T-helper 2 cell treated with Interferon-gamma antibody and Interleukin-4, amounts not matched to agents 5 μg/mL and 100 μg/mL, for 36 hours (primary cell): ENCODE measurements at places on chromosomes 6 and 20.

- peak; percentile 53 for DNase-seq
These were observed 31.9 kb downstream of the HIVEP2 start for GRCh38 chr6:142913036-142913510.

- DNase-seq, result no peak
These were observed 29.2 kb downstream of the ID4 start for GRCh38 chr6:19866173-19866984.

DNA sequence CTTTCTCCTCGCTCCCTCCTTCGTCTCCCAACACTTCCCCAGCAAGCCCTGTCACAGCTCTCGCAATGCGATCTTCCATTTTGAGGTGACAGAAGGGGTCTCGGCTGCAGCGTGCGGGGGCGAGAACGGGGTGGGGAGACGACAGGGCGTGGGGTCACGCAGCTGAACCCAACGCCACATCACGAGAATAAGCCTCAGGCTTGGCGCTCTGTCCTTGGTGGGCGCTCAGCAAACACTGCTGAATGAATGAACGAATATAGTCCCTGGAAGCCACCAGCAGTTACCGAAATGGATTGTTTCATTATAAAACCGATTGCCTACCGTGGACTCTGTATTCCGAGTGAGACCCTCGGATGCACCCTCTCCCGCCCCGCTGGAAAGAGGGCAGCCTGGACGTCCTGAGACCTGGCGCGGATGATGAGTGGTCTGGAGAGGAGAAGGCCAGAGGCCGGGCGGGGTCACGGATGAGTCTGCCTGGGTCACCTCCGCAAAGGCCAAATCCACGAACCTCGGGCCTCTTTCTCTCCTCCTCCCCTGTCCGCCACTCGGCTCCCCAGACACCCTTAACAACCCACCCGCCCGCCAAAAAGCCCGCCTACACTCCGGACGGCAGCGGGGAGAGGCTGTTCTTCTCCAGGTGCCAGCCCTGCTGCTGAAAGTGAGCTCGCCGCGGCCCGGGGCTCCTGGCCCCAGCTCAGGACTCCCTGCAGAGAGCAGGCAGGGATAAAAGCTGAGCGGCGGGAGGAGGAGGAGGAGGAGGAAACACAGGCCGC lies 3.7 kb downstream of the NRN1 start:
- DNase-seq, result no peak

DNA sequence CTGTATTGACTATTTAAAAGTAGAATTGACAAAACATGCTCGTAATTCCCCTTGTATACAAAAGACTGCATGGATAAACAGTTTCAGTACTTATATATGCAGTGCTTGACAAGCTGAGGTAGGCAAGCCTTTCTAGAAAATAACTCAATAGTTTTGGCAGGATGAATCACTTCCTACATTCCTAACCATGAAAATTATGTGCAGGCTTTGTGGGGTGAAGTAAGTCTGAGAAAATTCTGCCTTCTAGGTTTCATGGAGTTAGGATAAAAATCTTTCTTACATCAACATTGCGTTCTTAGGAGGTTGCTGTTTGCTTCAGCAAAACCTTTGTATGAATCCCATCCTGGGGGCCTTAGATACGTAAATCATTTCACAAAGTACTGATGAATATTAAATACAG lies 801.4 kb upstream of the EYS start:
- DNase-seq, result no peak

- no peak for DNase-seq
These were observed 184.2 kb upstream of the MAN1A1 start for GRCh38 chr6:119533603-119534279.

GRCh38 chr6:39092124-39092523 lies 22.9 kb downstream of the SAYSD1 start:
- DNase-seq, result no peak

GRCh38 chr20:54004445-54004844 lies 65.9 kb downstream of the BCAS1 start:
- DNase-seq, result no peak

- DNase-seq, result peak; percentile 72
These were observed 247.5 kb upstream of the SUPT3H start for GRCh38 chr6:45625191-45625664.

- no peak for DNase-seq
These were observed 23.8 kb downstream of the CYB5R4 start for GRCh38 chr6:83883240-83883639.

DNA sequence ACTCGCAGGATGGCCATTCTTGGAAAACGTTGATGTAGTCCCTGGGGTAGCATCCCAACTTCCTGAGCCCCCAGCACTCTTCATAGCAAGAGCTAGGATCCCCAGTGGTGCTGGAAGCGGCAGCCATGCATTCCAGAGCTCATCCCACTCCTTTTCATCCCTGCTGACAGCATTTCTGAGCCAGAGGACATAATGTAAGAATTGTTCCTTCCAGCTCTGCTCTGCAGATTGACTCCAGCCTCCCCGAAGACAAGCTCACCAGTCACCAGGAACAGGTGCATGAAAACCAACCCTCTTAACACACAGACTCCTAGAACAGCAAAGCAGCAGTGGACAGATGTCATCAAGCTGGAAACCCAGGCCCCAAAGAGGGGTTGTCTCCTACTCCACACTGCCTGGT lies 3.8 kb downstream of the SLC13A3 start:
- DNase-seq, result no peak

- no peak for DNase-seq
These were observed 33.9 kb upstream of the KIF13A start for GRCh38 chr6:18021166-18021850.

- no peak for DNase-seq
These were observed 451.2 kb downstream of the TFAP2B start for GRCh38 chr6:51269876-51270275.

DNA sequence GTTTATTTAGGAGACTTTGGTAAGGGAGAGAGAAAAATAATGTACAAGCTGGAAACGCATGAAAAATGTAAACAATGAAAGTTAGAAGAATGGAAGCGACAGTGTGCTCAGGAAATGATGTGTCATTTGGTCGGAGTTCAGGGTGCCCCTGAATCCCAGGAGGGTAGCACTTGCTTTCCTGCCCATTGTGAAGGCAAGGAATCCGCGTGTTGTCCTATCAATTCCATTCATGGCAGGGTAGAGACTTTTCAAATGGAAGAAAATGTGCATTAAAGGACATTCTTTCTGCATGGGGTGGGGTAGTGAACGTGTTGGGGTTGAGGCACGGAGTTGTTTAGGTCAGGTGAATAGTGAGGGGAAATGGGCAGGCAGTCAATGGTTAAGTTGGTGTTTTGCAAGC lies 33.7 kb downstream of the GCNT2 start:
- no peak for DNase-seq

DNA sequence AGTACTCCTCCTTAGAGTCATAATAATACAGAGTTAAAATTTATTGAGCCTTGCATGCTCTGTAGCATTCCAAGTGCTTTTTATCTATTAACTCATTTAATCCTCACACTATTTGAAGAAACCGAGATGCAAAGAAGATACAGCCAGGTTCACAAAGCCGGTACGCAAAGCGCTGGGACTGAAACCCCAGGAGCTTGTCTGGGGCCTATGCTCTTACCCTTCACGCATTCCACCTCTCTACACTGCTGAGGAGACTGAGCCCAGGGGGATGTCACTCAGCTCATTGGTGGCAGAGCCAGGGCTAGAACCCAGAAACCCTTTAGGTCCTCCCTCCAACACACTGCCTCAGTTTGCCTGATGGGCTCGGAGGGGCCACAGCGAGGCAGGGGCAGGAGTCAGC lies 19.7 kb upstream of the MRPS18A start:
- no peak for DNase-seq

DNA sequence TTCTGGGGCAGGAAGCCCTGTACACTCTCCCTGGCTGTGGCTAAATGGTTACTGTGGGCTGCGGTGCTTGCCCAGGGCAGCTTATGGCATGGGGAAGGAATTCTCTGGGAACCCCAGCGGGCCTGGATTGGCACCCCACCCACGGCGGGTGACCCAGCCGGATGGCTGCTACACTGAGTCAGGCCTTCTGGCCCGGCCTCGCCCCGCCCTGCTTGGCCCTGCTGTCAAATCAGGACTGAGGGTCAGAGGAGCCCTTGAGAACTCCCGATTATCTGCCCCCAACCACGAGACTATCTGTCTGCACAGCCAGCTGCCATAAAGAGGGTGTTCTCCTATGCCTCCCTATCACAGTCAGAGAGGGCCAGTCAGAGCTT lies 7.3 kb upstream of the ITPR3 start:
- DNase-seq, result no peak

DNA sequence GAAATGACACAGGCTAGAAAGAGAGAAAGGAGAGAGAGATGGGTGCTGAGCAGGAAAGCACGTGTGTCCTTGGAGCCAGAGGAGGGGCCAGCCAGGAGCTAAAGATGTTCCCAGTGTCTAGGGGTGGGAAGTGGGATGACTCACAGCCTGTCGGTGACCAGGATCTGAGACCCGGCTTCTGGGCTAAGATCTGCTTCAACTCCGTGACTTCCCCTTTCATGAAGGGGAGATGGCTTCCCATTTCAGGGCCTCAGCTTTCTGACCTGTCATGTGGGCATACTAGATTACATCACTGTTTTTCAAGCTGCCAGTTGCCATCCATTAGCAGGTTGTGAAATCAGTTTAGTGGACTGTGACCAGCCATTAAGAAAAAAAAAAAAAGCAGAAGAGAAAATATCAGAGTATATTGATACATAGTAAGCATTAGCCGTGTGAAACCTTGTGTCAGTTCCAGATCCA lies 5.4 kb downstream of the TGM3 start:
- DNase-seq, result no peak

DNA sequence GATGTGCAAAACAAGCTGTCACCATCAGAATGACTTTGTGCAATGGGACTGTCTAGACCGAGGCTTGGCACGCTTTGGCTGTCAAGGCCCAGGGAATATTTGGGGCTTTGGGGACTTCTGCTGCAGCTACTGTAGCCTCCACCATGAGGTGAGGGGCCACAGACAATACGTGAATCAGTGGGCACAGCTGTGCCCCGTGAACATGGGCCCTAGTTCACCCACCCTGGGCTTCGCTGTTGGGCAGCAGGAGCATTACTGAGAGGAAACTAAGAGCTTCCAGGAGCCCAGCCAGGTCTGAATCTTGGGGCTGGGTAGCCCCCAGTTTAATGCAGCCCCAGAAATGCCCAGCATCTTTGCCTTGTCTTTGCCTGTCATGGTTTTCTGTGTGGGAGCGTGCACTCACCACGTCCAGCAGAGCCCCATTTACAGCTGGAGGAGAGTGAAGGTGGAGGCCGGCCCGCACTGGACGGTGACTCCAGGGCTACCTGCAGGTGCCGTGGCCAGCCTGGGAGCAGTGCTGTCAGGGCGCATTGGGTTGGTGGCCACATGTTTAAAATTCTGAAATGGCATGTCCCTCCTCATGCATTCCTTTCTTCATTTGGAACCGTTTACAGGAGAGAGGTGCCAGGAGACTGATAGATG lies 34.7 kb downstream of the DUSP22 start:
- no peak for DNase-seq

GRCh38 chr20:63077705-63078104 lies 70.9 kb upstream of the BHLHE23 start:
- DNase-seq, result no peak

DNA sequence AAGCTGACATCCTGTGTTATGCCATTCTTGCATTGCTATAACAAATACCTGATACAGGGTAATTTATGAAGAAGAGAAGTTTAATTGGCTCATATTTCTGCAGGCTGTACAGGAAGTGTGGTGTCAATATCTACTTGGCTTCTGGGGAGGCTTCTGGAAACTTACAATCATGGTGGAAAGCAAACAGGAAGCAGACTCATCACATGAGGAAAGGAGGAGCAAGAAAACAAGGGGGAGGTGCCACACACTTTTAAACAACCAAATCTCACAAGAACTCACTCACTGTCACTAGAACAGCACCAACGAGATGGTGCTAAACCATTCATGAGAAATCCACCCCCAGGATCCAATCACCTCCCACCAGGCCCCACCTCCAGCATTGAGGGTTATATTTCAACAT lies 143.1 kb upstream of the GGTLC1 start:
- DNase-seq, result no peak

GRCh38 chr6:37324131-37325033 lies 29.4 kb upstream of the RNF8 start:
- DNase-seq, result peak; percentile 7

- no peak for DNase-seq
These were observed 241.9 kb downstream of the EPHA7 start for GRCh38 chr6:93177438-93177837.

- DNase-seq, result peak; percentile 75
These were observed 2.1 kb upstream of the RBM38 start for GRCh38 chr20:57388953-57389694.

- no peak for DNase-seq
These were observed 38.2 kb upstream of the RBL1 start for GRCh38 chr20:37133952-37134351.

DNA sequence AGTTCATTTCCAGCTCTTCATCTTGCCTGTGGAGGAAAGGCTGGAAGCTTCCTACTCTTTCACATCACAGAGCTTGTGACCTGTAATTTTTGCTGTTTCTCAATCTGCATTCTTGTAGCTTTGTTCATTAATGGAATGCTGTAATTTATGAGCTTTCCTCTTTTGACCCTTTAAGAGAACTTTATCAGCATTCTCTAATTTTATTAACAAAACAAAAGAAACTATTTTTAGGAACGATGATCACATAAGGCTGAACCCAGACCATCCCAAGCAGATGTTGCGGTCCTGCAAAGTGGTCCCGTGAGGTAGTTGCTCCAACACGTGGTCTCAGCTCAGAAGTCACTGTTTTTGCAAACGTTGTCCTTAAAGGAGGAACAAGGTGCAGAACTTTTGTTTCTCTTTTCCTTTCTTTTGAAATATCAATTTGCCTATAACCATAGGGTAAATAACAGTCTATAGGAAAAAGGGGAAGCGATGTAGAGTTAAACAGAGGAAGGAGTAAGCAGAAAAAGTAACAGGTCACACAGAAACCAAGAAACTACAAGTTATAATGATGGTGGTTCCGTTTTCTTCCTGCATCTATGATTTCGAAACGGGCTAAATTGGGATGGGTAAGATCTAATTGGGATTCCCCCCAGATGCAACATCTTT lies 121.3 kb upstream of the PHACTR1 start:
- no peak for DNase-seq
